ENCODE measurements at places on chromosomes 16 and 17. TPM values are rescaled to one million over a fixed set of nuclear protein-coding genes. Genes with fewer than 3 reads are reported as not detected.

DNA sequence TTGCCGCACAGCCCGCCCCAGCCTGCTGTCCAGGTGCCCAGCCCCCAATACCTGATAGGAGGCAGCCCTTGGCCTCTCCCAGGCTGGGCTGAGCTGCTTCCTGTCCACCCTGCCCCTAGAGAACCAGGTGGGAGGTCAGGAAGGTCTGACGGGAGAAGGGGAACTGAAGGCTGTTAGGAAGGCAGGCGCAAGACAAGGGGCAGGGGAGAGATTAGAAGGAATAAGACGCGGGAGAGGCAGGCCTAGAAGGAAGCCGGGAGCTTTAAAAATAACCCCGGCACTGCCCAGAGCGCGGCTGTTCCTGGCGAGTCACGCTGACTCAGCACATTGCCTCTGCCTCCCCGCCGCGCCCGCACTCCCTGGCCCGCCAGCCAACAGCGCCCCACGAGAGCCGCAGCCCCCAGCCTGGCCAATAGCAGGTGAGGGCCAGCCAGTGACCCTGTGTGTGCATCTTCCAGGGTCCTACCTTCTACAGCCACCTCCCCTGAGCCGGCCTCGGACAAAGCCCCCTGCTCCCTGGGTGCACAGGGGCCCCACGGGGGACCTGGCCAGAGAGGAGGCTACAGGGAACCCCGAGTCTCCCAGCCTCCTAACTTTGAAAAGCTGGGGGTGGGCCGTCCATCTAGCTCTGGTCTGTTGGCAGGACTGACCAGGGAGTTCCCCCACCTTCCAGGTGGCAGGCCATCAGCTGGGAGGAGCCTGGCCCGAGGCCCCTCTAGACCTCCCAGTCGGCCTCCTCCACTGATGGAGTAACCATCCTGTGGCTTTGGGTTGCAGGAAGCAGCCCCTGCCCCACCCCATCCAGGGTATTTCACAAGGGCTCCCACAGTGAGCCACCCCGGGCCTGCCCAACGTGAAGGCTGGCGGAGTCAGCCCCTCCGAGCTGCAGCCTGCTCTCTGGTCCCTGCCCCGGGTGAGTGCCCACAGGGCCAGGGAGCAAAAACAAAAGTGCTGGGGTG, 4.0 kb downstream of the MAFG start:
- H3K4me1 ChIP-seq: peaks cover 28% of the 10 kb centered on the region
- peaks cover 2% of the 10 kb centered on the region for H3K27me3 ChIP-seq
- H3K27ac ChIP-seq: no peak overlapping the region
- no peaks in the 10 kb centered on the region for H3K36me3 ChIP-seq

DNA sequence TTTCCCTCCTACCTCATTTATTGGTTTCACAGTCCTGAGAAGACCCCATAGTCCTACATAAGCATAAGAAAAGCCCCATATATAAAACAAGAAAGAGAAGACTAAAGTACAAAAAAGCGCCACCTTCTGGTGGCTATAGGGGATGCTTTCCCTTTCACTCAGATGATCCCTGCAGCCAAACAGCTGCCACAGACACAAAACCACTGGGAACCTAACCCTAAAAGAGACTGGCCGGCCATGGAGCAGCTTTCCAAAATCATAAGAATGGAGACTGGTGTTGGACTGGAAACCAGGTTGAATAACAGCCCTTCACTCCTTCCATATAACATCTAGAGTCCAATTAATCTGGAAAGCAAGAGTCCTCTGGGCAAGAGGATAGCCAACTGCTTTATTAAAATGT, 11.4 kb downstream of the DYNC1LI2 start:
- H3K27me3 ChIP-seq: no peaks in the 10 kb centered on the region
- H3K4me1 ChIP-seq: peaks cover 8% of the 10 kb centered on the region
- no peak for DNase-seq

DNA sequence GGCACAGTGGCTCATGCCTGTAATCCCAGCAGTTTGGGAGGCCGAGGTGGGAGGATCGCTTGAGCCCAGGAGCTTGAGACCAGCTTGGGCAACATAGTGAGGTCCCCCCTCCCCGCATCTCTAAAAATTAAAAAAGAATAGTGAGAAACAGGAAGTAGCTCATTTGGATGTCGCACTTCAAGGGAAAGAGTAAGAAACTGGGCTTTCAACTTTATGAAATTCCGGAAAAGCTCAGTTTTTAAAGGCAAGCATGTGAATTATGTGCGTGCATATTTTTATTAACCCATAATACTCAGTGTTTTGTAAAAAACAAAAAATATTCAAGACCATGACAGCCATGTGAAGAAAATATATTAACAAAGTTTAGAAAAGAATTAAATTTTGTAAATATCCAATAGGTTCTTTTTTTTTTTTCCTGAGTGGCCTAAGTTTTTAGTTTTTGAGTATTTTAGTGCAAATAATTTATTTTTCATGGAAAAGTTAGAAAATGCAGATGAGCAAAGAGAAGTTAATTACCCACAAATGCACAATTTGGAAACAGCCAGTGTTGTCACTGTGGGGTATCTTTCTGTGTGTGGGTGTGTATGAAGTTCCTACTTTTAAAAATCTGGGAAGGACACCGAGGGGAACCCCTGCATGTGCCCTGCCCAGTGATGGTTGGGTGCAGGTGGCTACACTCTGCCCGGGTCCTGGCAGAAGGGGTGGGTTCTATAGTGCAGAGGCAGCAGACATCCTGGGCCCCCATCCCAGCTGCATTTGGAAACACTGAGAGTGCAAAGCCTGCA, 40.0 kb downstream of the CIBAR2 start:
- peaks cover 42% of the 10 kb centered on the region for H3K36me3 ChIP-seq
- H3K27ac ChIP-seq: no peak overlapping the region
- H3K27me3 ChIP-seq: no peaks in the 10 kb centered on the region
- no peak for DNase-seq
- no peaks in the 10 kb centered on the region for H3K4me1 ChIP-seq

- no peaks in the 10 kb centered on the region for H3K4me1 ChIP-seq
- no peak overlapping the region for H3K4me3 ChIP-seq
- H3K27ac ChIP-seq: no peak overlapping the region
- no peaks in the 10 kb centered on the region for H3K27me3 ChIP-seq
- H3K36me3 ChIP-seq: no peaks in the 10 kb centered on the region
- no peak for DNase-seq
Measured at GRCh38 chr16:19375561-19376158, 42.0 kb upstream of the TMC5 start.

- H3K36me3 ChIP-seq: no peaks in the 10 kb centered on the region
- peaks cover 42% of the 10 kb centered on the region for H3K4me1 ChIP-seq
- DNase-seq: no peak
- H3K27me3 ChIP-seq: no peaks in the 10 kb centered on the region
- H3K27ac ChIP-seq: no peak overlapping the region
Measured at GRCh38 chr16:56967733-56968132, 6.0 kb downstream of the CETP start.

Gene MPP3
- not detected for total RNA-seq

DNA sequence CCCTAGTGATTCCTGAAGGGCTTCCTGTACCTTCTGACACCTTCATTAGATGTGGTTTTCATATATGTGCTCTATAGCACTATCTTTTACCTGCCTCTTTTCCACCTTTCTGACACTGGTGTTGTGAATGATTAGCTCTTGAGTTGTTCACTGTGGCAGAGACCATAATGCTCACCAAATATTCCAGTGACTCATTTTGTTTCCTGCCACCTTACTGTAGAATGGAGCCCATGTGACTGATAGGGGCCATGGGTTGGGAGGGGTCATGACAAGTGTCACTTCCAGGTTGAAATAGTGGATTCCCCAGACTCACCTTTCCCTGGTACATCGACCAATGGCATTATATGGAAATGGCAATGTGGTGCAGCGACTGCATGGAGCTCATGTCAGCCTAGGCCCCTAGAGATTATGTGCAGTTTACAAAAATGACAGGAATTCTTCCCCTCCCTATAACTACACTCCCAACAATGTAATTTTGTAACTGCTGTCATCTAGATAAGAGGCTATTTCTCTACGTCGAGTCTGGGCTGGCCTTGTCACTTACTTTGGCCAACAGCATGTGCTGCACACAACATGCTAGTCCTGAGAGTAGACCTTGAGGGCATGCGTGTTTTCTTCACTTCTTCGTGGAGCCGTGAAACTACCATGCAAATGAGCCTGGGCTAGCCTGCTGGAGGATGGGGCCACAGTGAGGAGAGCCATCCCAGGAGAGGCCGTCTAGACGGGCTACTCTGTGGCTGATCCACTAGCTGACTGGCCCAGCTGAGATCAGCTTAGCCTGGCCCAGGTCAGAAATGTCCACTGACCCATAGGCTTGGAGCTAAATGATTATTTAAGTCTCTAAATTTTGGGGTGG, 409.5 kb downstream of the CA10 start:
- H3K4me1 ChIP-seq: no peaks in the 10 kb centered on the region
- peaks cover 3% of the 10 kb centered on the region for H3K27me3 ChIP-seq
- H3K36me3 ChIP-seq: no peaks in the 10 kb centered on the region
- no peak overlapping the region for H3K27ac ChIP-seq
- no peak overlapping the region for H3K4me3 ChIP-seq
- DNase-seq: no peak

GRCh38 chr17:1491443-1492248, 840 bp downstream of the MYO1C start:
- no peaks in the 10 kb centered on the region for H3K27me3 ChIP-seq
- peak overlapping the region; percentile 86 for H3K4me3 ChIP-seq
- peaks cover 40% of the 10 kb centered on the region for H3K4me1 ChIP-seq
- DNase-seq: peak; percentile 36

- DNase-seq: no peak
- no peak overlapping the region for H3K27ac ChIP-seq
- no peak overlapping the region for H3K4me3 ChIP-seq
- peaks cover 19% of the 10 kb centered on the region for H3K27me3 ChIP-seq
Measured at GRCh38 chr17:3418222-3418621, 7.1 kb downstream of the OR3A3 start.
